ENCODE measurements at places on chromosomes 3 and 15.

DNA sequence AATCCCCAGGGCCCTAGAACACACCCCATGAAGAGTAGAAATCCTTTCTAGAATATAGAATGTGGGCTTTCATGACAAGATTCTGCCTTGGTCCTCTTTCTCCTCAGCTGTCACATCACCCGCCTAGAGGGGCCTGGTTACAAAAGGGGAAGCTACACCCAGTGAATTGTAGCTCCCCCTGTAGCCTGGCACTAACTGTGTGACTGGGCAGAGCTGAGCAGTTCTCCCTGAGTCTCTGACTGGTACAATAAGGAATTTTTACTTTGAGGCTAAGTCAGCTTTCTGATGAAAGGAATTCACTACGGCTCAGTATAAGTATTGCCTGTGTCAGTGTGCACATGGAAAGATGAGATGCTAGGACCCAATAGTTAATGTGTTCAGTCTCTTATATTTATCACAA lies 28.7 kb upstream of the ZNF148 start:
- no peak for DNase-seq

- no peak for DNase-seq
Observed at GRCh38 chr3:188690064-188690463, 481.7 kb upstream of the TPRG1 start.

DNA sequence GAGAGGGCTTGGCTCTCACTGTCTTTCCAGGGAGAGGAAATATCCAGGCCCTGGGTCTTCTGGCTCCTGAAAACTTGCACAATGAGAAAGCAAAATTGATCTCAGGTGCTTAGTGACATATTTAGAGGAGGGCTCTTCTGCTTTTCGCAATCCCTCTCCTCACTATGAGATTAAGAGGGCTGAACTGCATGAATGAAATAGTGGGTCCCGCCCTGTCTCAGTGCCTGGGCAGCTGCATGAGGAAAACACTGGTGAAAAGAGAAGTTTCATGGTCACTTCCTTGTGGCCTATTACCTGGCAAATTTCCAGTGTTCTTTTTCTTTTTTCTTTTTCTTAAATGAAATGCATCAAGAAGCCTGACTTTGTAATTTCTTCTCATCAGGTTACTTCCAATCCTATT lies 73.5 kb downstream of the TRAK1 start:
- no peak for DNase-seq

DNA sequence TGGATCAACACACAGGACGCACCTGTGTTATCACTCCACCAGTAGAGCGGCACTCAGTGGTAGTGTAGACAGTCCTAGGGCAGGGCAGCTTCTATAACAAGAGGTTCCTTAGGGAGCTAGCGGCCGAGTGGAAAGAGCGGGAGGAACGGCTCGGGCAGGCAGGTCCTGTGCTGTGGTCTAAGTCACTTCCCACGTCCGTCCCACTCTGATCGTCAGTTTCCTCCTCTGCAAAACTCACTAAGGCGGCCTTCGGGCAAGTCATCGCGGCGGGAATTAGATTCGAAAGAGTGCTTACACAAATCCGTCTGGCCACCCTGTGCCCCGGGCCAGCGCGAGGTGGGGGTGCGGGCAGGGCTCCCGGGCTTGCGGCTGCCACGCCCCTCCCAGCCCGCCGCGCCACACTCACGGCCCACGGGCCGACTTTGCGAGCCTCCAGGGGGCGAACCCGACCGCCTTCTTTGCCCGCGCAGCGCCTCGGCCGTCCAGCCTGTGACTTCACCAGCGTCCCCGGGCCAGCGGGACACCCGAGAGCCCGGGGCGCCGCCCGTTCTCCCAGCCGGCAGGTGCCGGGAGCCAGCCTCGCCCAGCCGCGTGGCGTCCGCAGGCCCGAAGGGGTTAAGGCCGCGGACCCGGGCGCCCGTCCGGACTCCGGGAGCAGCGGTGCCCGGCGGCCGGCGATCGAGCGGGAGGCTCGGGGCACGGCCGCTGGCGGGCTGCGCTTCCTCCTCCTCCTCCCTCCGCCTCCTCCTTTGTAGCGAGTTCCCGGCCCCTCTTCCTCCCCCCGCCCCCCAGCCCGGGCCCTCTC lies 416 bp upstream of the CORO2B start:
- DNase-seq, result no peak

DNA sequence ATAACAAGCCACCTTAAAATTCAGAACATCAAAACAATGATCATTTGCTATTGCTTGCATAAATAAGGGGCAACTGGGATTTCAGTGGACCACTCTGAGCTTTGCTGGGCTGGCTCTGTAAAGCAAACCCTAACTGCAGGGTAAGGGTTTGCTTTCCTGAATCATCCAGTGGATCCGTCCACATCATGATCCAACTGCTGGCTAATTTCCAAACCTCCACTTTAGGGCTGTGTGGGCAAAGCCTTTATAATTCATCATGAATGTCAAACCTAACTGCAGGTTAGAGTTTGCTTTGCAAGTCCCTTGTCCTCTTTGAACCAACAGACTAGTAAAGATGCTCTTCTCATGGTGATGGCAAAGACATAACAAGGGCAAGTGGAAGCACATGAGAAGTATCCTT lies 76.1 kb downstream of the SYNPR start:
- DNase-seq, result no peak

- DNase-seq, result no peak
Observed at GRCh38 chr15:47206358-47206978, 510.8 kb upstream of the SEMA6D start.

- DNase-seq, result no peak
Observed at GRCh38 chr3:159069091-159069490, 267.2 kb downstream of the MFSD1 start.

GRCh38 chr15:72925661-72926060 lies 126.6 kb upstream of the NEO1 start:
- no peak for DNase-seq

- no peak for DNase-seq
Observed at GRCh38 chr3:36774052-36774451, 9.7 kb upstream of the DCLK3 start.

DNA sequence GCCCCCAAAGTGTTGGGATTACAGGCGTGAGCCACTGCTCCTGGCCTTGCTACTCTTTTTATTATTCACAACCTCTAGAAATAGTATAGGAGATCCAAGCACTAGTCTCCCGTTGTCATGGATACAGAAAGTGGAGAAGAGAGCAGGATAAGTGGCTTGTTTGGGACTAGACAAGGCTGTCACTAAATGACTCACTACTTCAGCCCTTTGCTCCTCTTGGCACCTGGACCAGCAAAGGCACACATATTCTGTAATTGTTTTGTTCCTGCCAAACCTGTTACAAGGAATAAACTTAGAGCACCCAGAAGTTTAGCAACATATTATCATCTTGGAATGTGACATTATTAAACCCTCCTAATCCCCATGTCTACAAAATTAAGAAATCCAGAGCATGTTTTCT lies 427.2 kb upstream of the THBS1 start:
- no peak for DNase-seq
